ENCODE measurements at places on chromosomes 12 and 14. TPM values are rescaled to one million over a fixed set of nuclear protein-coding genes. Genes with fewer than 3 reads are reported as not detected.
A peak's percentile ranks its signal among the peaks of the same experiment; 100 is the strongest.

DNA sequence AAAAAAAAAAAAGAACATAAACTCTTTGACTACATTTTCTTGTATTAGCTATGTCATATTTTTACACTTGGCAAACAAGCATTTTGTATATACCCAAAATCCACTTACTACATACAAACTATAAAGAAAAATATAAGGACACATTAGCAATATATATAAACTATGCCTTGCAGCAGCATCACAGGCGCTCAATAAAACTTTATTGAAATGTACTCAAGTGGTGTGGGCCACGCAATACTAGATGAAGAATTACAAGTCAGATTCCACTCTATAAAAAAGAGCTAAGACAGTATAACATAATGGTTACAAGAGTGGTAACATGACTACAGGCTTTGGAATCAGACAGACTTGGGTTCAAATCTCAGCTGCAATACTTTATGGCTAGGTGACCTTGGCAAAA is 3.1 kb upstream of the AP4S1 start:
- no peak for DNase-seq

GRCh38 chr12:4584896-4585295 is 22.9 kb downstream of the DYRK4 start:
- DNase-seq: no peak

- DNase-seq: peak; percentile 59
These were observed 63.1 kb downstream of the ARL6IP4 start for GRCh38 chr12:123043536-123044001.

GRCh38 chr12:75378354-75378753 is 12.5 kb upstream of the GLIPR1L2 start:
- no peak for DNase-seq

- DNase-seq: no peak
These were observed 462.9 kb upstream of the MIS18BP1 start for GRCh38 chr14:45715946-45716345.

DNA sequence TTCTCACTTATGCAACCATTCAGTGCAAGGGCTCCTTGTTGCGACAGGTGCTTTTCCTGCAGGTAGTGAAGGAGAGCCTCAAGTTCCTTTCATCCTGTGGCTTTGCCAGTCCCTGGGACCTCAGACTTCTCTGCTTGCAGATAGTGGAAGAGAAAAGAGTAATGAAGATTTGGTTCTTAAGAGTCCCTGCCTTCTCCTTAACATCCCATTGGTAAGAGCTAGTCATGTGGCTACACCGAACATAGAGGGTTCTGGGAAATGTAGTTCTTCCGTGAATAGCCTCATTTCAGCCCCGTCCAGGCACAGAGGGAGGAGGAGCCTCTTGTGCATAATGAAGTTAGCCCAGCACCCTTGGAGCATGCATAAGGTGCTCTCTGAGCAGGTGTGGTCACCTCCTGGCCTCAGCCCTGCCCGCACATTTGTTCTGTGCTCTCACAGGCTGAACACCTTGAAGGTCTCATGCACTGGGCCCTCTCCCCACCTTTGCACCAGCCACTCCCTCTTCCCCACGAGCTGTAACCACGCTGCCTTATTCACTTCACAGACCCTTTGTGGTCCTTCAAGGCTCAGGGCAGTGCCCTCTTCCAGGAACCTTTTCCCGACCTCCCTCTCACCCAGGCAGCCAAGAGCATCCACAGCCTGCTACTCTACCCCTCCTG is 134.0 kb downstream of the BCL11B start:
- DNase-seq: no peak

DNA sequence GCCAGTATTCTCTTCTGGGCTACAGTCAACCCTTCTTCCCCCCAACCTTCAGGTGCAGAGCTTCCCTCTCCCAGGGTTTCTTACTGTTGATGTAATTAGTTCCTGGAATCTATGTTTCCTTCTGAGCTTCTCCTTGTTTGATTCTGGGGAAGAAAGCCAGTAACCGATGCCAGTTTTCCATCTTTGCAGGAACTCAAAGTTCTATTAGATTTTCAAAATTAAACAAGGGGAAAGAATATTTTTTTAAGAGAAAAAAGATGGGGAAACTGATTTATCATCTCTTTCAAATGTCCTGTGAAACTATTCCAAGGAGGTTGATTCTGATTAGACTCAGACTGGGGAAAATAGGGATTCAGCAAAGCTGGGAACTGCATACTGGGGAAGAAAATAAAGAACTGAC is 17.9 kb upstream of the FAM234B start:
- no peak for DNase-seq

- peak; percentile 41 for DNase-seq
These were observed 1.2 kb downstream of the PPP1CC start for GRCh38 chr12:110741341-110742095.

CCDC196 gene
- total RNA-seq: not detected

DNA sequence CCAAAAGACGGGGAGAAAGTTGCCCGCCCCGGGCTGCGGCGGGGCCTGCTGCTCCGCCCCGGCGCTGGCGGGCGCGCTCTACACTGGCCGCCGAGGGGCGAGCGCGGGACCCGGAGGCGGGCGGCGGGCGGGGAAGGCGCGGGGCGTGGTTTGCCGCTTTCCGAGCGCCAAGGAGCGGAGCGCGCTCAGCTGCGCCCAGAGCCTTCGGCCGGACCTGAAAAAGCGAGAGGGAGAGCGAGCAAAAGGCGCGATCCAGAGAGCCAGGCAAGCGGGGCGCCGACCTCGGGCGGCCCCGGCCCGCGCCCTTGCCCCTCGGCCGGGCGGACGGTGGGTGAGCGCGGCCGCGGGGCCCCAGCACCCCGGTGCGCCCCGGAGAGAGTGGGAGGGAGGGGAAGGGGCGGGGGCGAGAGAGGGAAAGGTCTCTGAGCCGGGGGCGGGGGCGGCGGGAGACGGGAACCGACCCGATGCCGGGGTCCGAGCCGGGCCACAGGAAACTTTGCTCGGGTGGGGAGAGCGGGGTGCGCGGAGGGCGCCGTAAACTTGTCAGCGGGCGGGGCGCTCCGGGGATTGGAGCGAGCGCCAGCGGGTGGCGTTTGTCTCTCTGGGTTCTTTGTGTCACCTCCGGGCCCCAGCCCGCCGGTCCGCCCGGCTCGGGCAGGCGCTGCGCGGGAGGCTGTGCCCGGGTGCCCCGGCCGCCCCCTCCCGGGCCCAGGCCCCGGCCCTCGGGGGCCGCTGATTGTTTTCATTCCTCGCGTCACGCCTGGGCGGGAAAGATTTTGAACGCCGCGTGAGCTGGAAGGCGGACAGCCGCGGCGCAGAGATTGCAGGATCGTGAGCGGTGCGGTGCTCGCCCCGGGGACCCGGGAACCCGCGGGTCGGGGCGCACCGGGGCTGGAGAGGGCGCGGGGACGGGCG is at the start of gene SYNE2:
Gene SYNE2 (plus strand): TSS at position 188 of the 915 bp plus-strand sequence. CDS start 56,145 bp downstream, outside the sequence.
- peak; percentile 78 for DNase-seq

DNA sequence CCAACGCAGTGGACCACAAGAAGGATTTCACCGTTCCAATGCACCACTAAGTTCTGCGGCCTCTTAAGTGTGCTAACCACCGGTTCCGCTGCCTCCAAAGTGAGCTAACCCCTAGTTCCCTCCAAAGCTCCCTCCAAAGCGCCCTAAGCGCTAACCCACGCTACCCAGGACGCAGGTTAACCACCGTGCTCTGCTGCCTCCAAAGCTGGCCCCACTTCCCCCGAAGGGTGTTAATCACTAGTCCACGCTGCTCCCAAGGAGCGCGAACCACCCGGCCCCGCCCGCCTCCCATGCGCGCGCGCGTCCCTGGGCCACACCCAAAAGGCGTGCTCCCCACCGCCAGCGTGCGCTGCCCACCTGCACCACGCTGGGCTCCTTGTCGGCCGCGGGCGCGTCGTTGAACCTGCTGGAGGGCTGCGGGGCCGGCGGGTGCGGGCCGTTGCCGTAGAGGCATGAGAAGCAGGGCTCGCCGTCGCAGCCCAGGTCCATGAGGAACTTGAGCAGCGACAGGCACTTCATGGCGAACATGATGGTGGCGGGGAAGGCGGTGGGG is 11.7 kb downstream of the FAM181A start:
- DNase-seq: no peak

RFLNA gene
- total RNA-seq: not detected

KLRB1 gene
- total RNA-seq: 62.2 TPM

IL26 gene
- not detected for total RNA-seq

GRCh38 chr14:23481362-23481970 is 12.0 kb downstream of the NGDN start:
- DNase-seq: no peak

DNA sequence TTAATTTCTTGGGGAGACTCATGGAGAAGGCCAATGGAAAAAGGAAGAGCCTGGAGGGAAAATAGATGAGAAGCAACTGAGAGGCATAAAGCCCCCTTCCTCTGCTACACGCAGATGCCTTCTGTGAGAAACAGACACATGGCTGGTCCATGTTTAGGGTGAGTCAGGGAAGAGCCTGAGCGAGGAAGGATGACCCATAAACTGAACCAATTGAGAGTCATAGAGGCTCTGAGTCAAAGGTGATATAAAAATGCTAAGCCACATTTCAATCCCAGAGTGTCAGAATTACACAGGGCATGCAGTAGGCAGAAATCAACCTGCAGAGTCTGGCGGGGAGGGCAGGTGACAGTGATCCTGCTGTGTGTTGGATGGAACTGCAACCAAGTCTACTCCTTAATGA is 30.1 kb upstream of the NEDD1 start:
- DNase-seq: no peak

DNA sequence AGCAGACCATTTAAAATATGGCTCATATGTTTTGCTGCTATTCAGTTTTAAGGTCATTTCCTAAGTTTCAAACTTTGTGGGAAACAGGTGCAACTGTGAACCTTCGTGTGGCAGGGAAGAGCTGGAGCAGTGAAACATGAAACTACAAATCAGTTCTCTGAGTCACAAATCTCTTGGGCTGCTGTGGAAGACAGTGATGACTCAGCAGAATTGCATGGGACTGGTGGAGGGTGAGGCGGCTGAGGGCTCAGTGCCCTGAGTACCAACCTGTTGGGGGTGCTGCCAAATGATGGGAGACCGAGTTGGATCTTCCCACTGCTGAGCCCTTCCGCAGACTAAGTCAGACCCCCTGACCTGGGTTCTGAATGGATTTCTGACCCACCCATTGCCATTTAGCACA is 8.4 kb upstream of the CALM1 start:
- no peak for DNase-seq

GPR135 gene
- total RNA-seq: 2.3 TPM

GRCh38 chr12:93219947-93220346 is 157.8 kb upstream of the NUDT4 start:
- DNase-seq: no peak

SCN8A gene
- 0.23 TPM for total RNA-seq

- DNase-seq: no peak
These were observed 131.2 kb upstream of the TBX3 start for GRCh38 chr12:114815026-114815795.

GRCh38 chr12:12461923-12462315 is 100.7 kb downstream of the DUSP16 start:
- DNase-seq: no peak

- DNase-seq: no peak
These were observed 123.5 kb upstream of the TRHDE start for GRCh38 chr12:72148709-72149108.

GRCh38 chr12:69039911-69040310 is 106.9 kb upstream of the CPM start:
- DNase-seq: no peak

DNA sequence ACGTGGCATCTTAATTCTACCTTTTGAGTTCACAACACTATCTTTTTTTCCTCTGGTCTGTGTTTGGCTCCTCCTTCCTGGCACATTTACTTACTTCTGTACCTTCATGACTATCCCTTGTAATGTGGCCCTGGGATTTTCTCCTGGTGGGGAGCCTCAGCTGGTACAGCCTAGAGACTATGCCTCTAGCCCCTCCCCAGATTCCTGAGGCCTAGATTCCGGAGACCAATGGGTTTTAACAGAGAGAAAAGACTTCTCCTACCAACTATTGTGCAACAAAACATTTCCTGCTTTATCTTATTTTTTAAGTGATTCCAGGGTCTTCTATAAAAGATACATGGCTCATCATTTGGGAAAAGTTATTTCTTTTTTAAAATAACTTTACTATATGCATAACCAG is 216.2 kb upstream of the KRR1 start:
- DNase-seq: no peak

- no peak for DNase-seq
These were observed 156.8 kb downstream of the PHETA1 start for GRCh38 chr12:111211910-111212757.

TAC3 gene
- not detected for total RNA-seq

- DNase-seq: no peak
These were observed 150.9 kb downstream of the MDGA2 start for GRCh38 chr14:47524524-47524923.

DNA sequence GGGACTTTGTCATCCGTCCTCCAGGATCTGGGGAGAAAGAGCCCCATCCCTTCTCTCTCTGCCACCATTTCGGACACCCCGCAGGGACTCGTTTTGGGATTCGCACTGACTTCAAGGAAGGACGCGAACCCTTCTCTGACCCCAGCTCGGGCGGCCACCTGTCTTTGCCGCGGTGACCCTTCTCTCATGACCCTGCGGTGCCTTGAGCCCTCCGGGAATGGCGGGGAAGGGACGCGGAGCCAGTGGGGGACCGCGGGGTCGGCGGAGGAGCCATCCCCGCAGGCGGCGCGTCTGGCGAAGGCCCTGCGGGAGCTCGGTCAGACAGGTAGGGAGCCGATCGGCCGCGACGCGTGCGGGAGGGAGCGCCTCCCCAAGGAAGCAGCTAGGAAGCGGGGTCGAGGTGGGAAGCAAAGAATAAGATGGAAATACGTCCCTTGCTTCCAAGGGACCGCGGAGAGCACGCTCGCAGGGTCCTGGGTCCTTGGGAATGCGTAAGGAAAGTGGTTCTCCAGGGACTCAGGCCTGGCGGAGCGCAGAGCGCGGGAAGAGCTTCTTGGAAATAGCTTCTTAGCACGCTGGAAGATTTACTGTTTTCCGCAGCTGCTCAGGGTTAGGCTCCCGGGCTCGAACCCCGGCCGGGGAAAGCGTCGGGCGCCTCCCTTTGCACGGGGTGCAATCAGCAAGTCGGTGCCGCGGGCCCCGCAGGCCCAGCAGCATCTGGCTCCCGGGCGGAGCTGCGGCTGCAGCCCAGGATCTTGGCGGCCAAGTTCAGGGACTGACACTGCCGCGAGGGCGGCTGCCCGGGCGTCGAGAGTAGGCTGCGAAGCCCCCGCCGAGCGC is 457 bp downstream of the SOCS2 start:
- no peak for DNase-seq

DNA sequence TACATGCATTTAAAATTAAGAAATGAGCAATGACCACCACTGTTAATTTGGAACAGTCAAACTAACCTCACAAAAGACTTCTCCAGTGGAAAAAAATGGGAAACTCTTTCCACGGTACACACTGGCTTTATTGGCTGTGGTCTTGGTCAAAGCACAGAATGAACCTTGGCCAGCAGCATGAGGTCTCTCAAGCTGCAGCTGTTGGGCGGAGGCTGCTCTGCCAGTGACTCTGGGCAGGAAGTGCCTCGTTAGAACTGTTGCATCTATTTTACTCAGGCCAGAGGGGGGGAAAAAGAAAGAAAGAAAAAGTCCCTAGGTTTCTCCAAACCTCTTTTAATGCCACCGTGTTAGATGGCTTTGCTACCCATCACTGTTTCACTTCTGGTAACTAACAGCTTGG is 279.8 kb upstream of the DIO2 start:
- DNase-seq: no peak

ZFHX2 gene
- total RNA-seq: 0.36 TPM
